ENCODE measurements at places on chromosomes 3 and 15.

GRCh38 chr3:154536751-154537150, 106.8 kb upstream of the GPR149 start:
- no peak for DNase-seq

DNA sequence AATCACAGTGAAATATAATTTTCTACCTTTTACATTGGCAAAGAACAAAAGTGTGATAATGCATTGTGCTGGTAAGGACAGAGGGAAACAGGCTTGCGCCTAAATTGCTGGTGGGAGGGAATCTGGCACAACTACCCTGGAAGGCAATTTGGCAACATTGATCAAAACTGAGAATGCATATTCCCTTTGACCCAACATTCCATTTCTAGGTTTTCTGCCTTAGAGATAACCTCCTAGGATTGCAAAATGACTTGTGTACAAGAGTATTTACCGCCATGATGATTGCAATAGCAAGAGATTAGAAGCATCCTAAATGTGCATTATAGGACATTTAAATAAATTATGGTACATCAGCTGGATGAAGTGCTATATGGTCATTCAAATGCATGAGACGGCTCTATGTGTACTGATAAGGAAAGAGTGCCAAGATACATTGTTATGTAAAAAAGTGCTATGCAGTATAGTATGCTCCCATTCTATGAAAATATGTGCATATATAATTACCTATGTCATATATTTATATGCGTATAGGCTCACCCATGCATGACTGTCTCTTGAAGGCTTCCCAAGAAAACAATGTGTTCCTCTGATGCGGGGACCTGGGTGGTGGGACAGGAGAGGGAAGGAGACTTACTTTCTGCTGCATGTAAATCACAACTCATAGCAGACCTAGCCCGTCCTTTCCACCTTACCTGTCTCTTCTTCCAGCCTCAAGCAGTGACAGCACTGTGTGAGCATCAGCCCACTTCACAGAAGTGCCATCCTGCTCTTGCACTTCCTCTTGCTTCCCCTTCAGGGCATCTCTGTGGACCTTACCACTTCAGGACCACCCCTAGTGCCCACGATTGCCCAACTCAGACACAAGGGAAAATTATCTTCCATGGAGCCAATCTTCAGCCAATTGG, 249.9 kb upstream of the TLE3 start:
- no peak for DNase-seq

DNA sequence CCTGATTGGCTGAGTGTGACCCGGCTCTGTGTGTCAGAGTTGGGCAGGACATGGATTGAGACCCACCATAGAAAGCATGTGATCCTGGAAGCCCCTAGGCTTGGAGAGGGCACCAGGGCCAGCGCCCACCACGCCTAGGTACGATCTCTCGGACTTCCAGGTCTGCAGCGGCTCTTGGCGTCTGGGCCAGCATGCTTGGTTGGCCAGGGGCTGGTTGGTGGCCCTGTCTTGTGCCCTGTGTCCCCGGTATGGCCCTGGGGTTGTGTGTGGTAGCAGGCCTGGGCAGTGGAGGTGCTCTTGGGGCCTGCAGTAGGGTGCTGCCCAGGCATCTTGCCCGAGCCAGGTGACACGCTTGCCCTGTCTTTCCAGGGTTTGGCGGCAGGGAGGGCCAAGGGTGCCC, 210.6 kb downstream of the UBE3A start:
- DNase-seq: no peak

DNA sequence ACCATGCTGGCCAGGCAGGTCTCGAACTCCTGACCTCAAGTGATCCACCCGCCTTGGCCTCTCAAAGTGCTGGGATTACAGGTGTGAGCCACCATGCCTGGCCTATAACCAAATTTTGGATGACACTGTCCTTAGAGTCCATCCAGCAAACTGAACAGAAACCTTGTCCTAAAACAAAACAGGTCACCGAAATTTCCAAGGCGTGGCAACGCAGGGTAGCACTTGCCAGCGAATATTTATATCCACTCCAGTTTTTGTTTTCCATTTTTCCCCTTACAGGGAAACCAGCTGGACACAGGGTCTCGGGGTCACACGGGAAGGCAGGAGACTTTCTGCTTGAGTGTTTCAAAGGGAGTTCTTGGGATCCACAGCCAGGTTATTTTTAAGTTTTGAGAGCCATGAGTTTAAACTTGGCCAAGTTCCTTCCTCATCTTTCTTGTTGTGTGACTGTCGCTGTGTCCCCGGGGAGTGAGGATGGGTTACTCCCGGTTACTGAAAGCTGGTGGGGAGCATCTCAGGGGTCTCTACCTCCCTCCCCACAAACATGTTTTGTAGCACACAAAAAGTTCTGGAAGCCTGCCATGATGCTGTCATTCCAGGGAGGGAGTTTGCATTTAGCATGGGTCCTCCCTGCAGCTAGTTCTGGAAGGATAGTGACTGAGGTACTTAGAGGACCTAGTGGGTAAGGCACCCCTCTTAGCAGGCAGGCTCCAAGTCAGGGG, 12.6 kb downstream of the LIMD1 start:
- DNase-seq: no peak

DNA sequence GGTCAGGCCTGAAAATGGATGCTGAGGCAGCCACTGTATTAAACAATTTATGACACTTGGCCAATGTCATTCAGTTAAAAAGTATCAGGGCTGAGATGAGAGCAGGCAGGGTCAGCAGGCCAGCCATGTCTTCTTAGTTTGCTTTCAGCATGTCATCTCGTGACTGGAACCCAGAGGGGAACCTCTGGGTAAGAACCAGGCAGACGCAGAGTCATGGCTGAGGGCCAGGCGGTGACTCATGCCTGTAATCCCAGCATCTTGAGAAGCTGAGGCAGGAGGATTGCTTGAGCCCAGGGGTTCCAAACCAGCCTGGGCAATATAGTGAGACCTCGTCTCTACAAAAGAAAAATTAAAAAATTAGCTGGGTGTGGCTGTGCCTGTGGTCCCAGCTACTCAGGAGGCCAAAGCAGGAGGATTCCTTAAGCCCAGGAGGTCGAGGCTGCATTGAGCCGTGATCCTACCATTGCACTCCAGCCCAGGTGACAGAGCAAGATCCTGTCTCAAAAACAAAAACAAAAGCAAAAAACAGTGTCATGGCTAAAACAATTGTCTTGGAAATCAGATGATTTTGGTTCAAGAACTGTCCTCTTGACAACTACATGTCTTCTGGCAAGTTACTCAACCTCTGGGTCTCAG, 11.7 kb downstream of the BCL2L10 start:
- DNase-seq: peak; percentile 35

DNA sequence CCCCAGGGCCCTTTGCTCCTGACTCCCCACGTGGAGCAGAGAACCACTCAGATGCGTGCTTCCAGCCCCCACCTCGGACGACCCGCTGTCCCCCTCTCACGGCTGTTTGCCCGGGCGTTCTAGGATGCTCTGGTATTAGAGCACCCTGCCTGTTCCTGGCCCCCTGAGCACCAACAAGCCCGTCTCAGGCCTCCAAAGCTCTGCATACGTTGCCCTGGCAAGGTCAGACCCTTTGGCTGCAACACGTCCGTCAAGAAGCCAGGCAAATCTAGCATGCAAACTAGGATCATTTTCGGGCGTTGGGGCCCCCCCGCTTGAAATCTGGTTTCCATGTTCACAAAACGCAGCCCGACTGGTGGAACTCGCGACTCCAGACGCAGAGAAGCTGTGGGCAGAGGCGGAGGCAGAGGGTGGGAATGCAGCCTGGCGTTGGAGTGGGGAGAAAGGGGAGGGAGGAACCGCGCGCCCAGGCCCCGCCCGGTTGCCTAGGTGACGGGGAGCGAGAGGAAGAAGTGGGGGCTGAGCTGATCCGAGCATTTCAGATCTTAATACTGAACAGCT, 86.2 kb upstream of the PIAS1 start:
- no peak for DNase-seq

DNA sequence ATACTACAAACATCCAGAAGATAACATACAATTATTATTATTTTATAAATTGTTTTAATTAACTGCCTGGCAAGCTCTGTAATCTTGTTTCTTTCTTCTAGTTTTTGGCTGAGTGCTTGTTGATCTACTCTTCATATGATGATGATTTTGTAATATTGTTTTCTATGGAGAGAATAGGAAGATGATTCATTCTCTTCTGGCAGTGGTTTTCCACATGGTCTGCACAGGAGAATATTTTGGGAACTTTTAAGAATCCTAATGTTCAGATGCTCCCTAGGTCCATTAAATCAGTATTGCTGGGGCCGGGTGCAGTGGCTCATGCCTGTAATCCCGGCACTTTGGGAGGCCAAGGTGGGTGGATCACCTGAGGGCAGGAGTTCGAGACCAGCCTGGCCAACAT, 37.6 kb downstream of the CACNA2D3 start:
- no peak for DNase-seq

GRCh38 chr3:141647562-141647915, 90.6 kb upstream of the RNF7 start:
- DNase-seq: no peak

DNA sequence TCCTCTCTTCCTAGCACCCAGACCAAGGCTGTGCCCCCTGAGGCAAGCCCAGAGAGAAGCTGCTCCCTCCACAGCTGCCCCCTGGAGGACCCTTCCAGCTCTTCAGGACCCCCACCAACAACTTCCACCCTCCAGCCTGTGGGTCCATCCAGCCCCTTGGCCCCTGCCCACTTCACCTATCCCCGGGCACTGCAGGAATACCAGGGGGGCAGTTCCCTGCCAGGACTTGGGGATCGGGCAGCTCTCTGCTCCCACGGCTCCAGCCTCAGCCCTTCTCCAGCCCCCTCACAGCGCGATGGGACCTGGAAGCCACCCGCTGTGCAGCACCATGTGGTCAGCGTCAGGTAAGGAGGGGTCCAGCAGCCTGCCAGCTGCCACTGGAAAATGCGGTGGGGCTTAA, 5.6 kb downstream of the DISP2 start:
- DNase-seq: no peak

- no peak for DNase-seq
Measured at GRCh38 chr15:43918717-43919116, 91.9 kb downstream of the WDR76 start.

DNA sequence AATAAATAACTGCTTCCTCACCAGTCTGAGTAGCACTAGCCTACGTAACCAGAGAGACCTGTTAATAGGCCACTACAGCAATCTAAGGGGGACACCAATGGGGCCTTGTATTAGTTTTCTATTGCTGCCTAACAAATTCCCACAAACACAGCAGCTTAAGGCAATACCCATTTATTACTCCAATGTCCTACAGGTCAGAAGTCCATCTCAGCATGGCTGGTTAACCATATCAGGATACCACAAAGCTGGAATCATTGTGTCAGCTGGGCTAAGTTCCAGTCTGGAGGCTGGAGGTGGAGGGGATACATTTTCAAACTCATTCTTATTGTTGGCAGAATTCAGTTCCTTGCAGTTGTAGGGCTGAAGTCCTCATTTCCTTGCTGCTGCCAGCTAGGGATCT, 331.9 kb downstream of the ULK4 start:
- DNase-seq: no peak

DNA sequence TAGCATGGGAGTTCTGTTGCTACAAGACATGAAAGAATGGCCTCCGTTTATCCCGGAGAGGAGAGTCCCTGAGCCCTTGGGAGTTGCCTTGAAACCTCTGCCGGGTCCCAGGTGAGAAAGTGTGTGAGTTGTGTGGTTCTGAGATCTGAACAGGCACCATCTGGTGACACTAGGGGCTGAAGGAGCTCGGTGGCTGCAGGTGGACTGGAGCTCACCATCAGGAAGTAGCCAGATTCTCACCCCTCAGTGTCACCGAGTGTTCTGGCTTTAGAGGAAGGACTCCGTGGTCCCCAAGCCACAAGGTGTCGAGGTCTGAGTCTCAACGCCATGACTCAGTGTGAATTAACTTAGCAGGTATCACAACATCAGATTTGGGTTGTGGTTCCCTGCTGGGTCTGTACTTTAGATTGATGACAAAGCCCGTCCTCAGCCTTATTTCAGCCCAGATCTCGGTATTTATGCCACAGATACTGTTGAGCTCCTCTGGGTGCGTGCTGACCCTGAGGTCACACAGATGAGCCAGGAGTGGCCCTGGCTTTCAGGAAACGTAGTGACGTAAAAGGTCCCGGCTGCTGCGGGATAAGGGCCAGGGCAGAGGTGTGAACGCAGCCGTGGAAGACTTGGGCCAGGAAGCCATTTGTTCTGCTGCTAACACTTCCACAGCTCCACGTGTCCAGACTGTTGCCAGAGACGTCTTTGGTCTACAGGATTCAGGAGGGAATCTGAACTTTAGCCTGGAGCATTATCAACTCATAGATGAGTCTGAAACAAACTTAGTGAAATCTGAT, 54.4 kb downstream of the PGPEP1L start:
- DNase-seq: no peak

- no peak for DNase-seq
Measured at GRCh38 chr3:61564395-61565059, 3.2 kb downstream of the PTPRG start.

GRCh38 chr3:52983336-52983807, 62.5 kb downstream of the SFMBT1 start:
- no peak for DNase-seq

Measured in HCT116 (cell line).